T-helper 1 cell (primary cell): ENCODE measurements at places on chromosomes 2 and 18.

GRCh38 chr2:54143780-54144179 is 28.4 kb downstream of the ACYP2 start:
- DNase-seq, result no peak

DNA sequence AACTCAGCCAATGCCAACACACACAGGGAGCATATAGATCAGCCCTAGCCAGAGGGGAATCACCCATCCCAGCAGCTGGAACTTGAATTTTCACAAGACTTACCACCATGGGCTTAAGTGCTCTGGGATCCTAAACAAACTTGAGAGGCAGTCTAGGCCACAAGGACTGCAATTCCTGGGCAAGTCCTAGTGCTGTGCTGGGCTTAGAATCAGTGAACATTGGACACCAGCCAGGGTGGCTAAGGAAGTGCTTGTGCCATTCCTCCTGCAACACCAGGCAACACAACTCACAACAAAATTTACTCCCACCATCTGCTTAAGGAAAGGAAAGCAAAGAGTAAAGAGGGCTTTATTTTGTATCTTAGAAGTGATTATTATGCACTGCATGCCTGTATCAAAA is 38.9 kb downstream of the SRD5A2 start:
- DNase-seq, result no peak

GRCh38 chr18:33751613-33752221 is 173.7 kb downstream of the ASXL3 start:
- DNase-seq, result no peak

DNA sequence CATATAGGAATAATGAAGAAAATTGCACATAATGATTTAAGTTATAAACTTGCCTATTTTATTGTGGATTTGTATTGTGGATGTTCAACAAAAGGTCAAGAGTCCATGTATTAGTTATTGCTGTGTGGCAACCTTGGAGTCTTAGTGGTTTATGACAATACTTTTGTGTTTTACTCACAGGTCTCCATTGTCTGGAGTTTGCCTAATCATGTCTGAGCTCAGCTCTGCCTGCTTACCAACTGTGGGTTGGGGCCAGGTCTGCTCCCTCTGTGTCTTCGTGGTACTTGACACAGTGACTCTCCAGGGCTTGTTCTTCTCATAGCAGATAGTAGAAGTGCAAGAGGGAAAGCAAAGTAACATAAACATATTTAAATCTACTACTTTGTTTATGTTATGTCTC is 382.5 kb downstream of the CBLN2 start:
- DNase-seq, result no peak

DNA sequence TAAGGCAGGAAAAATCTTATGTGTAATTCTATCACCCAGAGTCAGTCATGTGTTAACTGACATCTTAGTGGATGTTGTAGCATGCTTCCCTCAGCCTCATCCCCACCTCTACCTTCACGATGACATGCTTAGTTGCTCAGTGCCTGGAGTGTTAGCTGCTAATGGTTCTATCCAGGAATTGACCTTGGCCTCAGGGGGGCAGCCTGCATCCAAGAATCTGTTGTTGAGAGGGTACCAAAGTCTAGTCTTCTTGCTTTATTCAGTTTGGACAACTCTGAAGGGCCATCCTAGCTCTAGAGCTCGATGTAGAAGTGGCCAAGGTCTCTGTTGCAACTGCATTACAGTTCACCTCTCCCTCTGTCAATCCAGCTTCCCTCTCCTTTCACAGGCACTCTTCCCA is 61.2 kb downstream of the ACYP2 start:
- no peak for DNase-seq

DNA sequence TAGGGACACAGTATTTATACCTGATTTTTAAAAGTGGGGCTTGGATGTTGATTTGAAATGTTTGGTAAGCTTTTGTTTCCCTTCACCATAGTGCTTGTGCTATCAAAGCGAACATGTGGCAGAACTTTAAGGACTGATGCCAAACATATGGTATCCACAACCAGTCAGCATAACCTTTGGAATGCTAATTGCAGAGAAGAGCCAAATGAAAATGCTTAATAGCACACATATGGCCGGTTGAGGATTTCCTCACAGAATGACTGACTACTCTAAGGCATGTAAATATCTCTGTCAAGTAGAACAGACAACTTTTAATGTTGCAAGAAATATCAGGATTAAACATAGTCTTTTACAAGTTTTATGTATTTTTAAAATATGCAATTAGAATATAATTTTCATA is 120.9 kb upstream of the COL3A1 start:
- no peak for DNase-seq

GRCh38 chr2:72011370-72011689 is 136.3 kb downstream of the CYP26B1 start:
- DNase-seq, result no peak

DNA sequence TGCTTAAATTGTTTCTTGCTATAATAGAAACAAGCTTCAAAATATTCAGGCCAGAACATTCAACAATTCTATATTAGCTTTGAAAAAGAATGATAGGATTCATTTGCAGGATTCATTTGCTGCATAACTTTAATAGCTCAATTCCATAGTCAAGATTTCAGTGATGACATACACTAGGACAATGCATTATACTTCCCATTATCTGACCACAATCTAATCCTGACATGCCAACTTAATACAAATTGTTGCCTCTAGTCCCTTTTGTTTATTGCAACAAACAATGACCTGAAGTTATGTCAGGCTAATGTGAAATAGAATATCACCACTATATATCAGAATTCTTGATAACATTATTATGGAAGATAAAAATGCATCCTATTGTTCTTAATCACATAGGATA is 169.4 kb downstream of the DNAH7 start:
- no peak for DNase-seq

DNA sequence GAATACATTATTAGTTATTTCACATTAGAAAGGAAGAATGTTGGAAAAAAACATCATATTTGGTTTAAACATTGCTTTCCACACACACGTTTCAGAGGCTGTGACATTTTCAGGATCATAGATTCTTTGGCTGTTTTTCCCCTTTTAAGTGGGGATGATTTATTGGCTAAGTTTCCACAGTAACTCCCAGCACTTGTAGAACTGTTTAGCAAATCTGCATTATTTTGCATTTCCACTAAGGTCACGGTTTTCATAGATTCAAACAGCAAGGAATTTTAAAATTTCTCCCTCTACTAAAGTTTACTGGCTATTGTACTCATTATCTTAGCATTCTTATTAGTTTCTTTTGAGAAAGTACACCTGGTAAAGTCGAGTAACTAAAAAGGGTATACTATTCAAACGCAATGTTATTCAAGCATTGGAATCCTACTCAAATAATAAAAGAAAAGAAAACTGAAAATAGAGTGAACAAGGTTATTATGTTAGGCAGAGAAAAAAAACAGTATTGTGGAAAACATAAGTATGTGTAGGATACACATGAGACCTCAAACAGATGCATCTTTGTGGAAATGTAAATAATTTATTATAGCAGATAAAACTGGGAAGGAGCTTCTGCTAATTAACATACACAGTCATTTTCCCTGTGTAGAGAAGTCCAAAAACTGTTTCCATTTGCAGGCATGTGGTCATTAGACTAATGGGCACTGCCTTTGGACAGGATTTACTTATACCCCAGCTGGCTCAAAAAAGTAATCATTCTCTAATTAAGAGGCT is 633.8 kb downstream of the NRXN1 start:
- DNase-seq, result no peak

DNA sequence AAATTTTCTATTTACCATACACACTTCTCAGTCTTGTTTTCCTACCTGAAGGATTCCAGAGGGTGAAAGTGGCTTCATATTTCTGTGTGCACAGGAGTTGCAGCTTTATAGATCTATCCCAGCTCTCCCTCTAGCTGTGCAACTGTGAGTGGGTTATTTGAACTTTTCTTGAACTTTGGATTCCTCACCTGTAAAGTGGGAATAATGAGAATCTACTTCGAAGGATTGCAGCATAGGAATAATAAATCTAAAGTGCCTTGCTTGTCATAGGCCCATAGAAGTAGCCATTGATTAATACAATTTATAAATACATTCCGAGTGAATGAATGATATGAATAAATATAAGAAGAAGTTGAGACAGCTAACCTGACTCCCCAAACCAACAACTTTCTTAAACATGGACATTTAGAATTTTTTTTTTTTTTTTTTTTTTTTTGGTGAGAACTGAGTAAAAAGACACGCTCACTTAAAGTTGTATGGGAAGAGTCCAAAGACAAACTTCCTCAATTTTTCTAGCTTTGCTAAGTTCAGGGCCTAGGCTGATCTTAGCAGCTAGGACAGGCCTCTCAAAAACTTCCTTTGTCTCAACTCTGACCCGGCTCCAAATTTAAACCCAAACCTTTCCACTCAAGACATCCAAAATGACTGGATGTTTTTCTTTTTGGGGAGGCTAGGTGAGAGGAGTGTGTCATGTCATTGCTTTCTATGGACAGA is 203.3 kb upstream of the FBXO11 start:
- DNase-seq, result no peak

GRCh38 chr2:120820953-120821279 is 85.2 kb downstream of the GLI2 start:
- no peak for DNase-seq

DNA sequence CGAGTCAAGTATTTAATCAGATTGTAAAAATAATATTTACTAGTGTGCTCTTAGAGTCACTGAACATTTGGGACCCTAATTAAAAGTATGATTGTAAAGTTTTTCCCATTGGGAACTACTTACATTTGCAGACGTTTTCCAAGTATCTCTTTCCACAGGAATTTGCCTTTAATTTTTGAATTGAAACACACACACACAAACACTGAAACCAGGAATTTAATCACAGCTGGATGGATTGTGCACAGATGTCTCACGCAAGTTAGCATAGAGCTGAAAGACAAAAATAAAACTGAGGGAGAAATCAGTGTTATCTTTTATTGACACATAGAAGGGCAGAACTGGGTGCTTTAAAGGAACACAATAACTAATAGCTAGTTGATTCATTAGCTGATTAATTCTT is 230.7 kb downstream of the RND3 start:
- DNase-seq, result no peak
